Immature natural killer cell (primary cell): ENCODE measurements at places on chromosomes 1 and 21.
A peak's percentile ranks its signal among the peaks of the same experiment; 100 is the strongest.

GRCh38 chr1:65940126-65940525, 147.4 kb downstream of the PDE4B start:
- no peak for DNase-seq

GRCh38 chr21:45611939-45612664, 31.4 kb upstream of the PCBP3 start:
- DNase-seq: no peak

GRCh38 chr1:94318505-94319030, 81.2 kb upstream of the ARHGAP29 start:
- no peak for DNase-seq

- no peak for DNase-seq
These were observed 49.2 kb upstream of the NTPCR start for GRCh38 chr1:232901255-232901654.

DNA sequence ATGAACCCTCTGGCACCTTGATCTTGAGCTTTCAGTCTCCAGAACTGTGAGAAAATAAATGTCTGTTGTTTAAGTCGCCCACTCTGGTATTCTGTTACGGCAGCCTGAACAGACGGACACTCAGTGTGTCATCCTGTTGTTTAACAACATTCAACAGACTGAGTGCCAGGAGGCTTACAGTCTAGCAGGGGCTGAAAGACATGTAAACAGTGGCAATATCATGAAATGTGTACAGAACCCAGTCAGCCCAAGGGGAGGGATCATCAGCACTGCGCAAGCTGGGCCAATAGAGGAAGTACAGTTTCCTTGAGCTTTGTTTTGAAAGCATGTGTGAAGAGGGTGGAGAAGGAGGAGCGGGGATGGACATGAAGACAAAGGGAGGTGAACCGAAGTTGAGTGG, 13.6 kb downstream of the DIP2A start:
- peak; percentile 40 for DNase-seq

- no peak for DNase-seq
These were observed 3.6 kb downstream of the C1orf232 start for GRCh38 chr1:26164861-26165842.

GRCh38 chr1:157628773-157629172, 30.9 kb upstream of the FCRL4 start:
- DNase-seq: peak; percentile 49

DNA sequence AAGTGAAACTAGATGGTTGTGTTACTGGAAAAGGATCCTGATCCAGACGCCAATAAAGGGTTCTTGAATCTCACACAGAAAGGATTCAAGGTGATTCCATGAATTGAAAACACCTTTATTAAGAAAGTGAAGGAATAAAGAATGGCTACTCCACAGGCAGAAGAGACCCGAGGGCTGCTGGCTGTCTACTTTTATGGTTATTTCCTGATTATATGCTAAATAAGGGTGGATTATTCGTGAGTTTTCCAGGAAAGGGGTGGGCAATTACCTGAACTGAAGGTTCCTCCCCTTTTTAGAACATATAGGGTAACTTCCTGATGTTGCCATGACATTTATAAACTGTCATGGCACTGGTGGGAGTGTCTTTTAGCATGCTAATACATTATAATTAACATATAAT, 50.9 kb upstream of the WARS2 start:
- DNase-seq: no peak

DNA sequence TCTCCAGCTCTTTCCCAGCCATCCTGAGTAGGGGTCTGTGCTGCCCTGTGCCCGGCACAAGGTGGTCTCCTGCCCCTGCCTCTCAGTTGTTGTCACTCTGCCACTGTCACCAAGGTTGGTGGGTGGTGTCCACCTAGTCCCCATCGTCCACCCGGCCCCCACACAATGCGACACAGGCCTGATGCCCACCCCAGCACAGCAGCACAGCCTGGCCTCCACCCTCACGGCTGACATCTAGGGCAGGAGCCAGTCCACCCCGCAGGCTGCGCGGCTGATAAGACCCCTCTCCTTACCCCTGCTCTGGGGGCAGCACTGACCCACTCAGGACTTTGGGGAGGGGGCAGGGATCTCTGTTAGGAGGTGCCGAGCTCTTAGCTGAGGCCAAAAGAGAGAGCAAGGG, 198.3 kb downstream of the LIPI start:
- DNase-seq: no peak

- no peak for DNase-seq
These were observed 150.5 kb downstream of the LRIG2 start for GRCh38 chr1:113223546-113223945.

DNA sequence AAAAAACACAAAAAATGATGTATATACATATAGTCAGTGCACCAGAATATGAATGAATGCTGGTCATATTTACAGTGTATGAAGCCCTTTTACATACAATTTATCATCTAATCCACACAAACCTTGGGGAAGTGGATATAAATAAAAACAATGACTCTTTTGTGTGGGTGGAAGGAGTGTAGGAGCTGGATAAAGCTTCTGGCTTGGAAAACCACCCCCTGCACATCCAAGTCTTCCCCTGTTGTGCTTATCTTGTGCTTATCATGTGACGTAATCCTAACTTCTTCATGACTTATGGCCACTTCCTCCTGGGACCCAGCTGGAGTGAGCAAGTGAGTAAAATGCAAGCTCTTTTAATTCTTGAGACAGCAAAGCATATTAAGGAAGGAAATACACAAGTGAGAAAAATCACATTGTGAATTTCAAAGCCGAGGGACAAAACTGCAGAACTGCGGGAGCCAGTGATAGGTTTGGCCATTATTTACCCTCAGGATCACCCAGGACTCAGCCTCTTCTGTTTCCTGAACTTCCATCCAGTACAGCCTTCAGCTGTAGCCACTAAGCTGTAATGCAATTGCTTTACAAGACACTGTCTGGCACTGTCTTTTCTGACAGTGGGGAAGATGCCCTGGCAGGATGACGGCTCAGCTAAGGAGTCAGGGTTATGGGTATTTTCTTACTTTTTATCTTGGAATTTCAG, 104.0 kb upstream of the PPM1J start:
- DNase-seq: no peak

- DNase-seq: peak; percentile 70
These were observed 14.1 kb downstream of the ENTREP3 start for GRCh38 chr1:155241069-155241679.

DNA sequence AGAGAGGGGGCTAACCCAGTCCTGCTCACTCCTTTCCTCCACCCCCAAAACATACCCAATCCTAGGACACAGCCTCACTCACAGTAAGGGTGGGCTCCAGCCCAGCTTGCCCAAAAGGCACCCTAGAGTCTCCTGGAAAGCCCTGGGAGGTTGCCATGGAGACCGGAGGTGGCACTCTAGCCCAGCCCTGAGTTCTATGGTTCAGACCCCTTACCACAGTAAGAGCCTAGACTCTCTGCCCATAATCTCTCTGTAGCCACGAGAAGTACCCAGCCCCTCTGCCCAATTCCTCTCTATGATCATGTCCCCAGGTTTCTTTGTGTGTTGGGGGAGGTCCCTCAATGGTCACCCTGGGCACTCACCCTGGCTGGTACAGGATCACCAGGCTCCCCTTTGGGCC, 14.4 kb downstream of the COL16A1 start:
- no peak for DNase-seq

GRCh38 chr21:46325073-46325912, 1.3 kb downstream of the PCNT start:
- no peak for DNase-seq

DNA sequence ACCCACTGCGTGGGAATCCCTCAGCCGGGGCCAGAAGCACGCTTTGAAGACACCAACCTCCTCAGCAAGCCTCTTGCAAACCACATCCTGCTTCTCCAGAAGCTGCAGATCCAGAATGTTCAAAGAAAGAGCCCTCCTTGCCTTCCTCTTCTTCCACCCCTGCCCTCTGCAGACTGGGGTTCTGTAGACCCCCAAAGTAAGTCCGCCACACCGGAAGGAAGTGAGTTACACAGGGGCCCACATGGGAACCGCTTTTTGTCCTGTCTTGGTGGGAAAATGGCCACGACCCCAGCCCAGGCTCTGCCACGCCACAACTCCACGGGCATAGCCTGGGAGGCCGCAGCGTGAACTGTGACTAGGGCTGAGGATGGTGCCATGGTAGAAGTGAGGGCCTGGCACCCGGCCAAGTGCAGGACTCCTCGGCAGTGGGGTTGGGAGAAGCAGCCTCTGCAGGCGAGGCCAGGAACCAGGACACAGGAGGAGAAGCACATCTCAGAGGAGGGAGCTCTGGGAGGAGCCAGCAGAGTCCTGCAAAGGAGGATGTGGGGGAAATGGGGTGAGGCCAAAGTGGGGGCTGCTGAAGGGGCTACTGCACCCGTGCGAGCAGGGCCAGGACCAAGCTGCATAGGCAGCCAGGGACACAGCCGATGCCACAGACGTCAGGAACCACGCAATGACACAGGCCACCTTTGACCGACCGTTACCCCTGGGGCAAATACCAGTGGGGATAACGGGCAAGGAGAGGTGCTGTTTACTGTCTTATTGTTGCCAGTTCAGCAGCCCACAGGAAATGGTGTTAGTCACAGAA, 30.9 kb downstream of the PDE9A start:
- peak; percentile 81 for DNase-seq

DNA sequence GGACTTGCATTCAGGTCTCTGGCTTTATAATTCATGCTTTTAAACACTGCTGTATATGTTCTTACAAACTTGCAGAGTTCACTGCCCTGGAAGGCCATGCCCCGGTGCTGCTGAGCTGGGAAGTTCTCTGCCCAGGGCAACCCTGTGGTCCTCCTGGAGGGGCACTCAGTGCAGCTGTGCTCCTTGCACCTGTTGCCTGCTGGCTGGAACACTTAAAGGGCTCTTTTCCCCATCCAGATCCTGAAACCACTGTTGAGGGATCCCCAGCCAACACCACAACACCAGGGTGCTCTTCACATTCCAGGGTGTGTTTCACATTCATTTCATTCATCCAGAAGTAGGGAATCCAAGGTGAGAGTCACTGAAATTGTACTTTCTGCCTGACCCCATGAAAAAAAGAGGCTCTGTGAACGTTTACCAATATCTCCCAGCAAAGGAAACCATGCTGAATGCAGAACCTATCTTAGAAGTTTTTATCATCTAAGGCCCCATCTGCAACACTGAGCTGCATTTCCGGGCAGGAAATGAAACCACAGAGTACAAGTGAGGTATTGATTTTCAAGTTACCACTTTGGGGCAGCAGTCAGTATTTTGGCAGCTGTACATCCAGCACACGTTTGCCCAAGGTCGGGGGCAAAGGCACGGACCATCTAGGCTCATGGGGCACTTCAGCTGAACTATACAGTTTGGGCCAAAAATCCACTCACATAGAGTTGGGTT, 16.4 kb upstream of the KIAA0040 start:
- DNase-seq: peak; percentile 66

DNA sequence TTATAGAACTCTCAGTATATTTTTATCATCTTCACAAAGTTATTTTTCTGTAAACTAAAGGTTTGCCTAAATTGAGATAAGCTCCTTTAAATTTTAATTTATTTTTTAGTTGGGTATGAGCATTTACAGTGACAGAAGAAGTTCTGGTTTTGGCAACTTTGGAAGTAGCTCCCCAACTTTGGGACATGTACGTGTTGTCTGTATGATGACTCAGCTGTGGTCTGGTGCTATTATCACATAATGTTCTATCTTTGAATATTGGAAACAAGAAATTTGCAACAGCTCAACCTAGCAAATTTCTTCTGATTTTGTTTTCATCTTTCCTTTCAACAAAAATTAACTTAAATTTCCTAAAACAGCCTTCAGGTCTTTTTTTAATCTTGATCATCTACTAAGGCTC, 46.6 kb upstream of the C1orf105 start:
- DNase-seq: no peak

GRCh38 chr1:245751726-245752470, 597.1 kb downstream of the KIF26B start:
- DNase-seq: no peak

DNA sequence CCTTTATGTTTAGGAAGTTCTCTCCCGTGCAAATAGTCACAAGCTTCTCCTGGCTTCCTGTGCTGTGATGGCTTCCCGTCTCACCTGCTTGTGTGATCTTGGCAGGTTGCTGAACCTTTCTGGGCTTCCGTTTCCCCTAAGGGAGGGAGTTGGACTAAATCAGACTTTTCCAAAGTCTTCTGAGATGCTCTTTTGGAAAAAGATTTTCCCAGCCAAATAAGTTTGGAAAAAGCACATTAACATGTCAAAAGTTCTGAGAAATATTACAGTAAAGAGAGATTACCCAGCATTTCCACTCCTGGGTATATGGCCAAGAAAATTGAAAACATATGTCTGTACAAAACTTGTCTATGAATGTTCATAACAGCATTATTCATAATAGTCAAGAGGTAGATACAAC, 36.0 kb upstream of the TENT5C start:
- no peak for DNase-seq

DNA sequence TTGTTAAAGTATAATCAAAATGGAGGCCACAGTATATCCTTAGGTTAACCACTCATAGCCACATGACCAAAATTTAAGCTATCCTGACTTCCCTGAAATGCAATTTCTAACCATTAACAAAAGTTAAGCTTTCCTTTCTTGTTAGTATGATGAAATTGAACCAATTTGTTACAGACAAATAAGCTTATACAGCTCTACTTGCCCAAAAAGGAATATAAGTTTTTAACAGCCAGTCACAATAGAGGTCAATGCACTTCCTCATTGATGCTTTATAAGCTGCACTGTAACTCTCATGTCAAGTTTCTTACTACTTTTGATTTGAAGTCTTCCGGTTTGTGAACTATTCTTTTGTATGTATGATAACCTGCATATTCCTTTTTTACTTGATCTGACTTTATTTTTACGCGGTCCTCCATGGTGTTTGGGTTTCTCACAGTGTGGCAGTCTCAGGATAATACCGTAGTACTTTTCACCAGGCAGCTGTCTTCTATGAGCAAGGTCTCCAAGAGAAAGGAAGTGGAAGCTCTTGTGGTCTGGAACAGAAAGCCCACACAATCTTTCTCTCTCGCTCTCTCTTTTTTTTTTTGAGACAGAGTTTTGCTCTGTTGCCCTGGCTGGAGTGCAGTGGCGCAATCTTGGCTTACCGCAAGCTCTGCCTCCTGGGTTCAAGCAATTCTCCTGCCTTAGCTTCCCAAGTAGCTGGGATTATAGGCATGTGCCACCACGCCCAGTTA, 331.6 kb downstream of the SRGAP2C start:
- DNase-seq: peak; percentile 62

DNA sequence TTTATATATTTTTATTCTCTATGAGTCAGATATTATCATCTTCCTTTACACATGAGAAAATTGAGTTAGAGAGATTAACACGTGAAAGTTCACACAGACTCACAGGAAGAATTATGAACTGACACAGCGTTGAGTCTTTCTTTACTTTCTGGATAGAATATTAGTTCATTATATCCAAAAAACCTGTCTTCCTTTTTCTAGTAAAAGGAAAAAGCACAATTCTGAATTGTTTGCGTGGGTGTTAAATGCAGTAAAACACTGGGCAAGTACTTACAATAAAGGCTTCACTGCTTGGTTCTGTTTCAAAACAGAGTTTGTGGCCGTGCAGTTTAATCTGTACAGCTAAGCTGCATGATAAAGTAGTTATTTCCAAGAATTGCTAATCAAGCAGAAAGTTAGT, 10.8 kb downstream of the MAGI3 start:
- DNase-seq: no peak

DNA sequence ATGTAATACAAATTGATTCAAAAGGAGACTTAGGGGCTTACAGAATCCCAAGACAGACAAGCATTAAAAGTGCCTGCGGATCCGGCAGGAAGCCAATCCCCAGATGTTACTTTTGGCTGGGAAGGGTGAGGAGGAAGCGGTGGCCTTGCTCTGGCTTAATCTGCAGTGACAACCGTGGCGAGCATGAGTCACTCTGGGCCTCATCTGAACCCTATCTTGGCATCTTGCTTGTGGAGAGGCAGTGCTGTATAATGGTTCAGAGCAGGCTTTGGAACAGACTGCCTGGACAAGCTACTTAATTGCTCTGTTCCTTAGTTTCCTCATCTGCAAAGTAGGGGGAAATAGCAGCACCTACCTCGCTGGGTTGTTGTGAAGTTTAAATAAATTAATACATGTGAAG, 74.1 kb downstream of the XCL2 start:
- peak; percentile 17 for DNase-seq
